ENCODE measurements at places on chromosomes 2 and 18.

DNA sequence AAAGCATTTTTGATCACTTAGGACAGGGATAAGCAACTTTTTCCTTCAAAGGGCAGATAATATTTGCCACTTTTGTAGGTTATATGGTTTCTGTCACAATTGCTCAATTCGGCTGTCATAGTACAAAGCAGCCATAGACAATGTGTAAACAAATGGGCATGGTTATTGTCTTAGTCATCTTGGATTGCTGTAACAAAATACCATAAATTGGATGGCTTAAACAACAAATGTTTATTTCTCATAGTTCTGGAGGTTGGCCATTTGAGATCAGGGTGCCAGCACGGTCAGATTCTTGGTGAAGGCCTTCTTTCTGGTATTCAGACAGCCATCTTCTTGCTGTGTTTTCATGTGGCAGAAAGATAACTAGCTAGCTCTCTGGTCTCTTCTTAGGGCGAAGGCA is 91.2 kb downstream of the TAF4B start:
- no peak for DNase-seq

GRCh38 chr2:43488737-43489136 is 107.1 kb downstream of the THADA start:
- DNase-seq, result no peak

DNA sequence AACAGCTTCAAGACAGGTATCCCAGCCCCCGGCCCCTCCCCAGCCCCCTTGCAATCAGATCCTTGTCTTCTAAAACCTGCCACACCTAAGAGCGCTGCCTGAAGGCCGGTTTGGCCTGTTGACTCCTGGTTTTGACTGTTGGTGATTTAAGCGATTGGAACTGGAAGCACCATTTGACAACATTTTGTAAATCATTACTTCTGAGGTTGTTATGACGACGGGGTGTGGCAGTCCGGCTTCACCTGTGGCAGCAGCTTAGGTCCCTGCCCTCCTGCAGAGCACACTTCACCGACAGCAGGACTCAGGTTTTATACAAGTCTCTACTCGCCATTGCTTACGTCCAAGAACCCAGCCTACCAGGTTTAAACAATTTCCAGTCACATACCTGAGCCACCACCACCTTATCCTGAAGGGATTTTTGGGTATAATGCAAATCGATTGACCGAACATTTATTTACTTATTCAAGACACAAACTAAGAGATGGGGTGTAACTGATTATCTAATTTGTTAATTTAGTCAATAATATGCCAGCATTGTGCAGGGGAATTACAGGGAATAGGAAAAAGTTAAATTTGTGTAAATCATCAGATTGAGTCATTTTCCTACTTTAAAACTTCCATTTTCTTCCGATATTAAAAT is 707 bp upstream of the DGUOK start:
- no peak for DNase-seq

- DNase-seq, result no peak
These were observed 159.7 kb upstream of the LHCGR start for GRCh38 chr2:48915227-48915626.

DNA sequence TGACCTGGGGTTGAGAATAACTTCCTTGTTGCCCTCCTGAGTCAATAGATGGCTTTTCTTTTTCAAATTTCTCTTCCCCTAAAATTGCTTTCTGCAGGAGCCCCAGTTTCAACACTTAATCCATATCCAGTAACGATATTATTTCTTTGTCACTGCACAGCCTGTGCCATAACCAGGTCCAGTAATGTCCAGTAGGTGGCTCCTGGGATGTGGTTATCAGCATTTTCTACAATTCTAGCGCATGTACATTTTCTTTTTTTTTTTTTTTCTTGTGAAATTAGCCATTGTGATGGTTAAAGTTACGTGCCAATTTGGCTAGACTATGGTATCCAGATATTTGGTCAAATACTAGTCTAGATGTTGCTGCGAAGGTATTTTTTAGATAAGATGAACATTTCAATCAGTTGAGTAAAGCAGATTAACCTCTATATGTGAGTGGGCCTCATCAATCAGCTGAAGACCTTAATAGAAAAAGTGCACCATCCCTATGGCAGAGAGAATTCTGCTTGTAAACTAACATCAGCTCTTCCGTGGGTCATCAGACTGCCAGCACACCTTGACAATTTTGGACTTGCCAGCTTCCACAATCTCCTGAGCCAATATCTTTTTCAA is 72.9 kb upstream of the SCG2 start:
- DNase-seq, result no peak

DNA sequence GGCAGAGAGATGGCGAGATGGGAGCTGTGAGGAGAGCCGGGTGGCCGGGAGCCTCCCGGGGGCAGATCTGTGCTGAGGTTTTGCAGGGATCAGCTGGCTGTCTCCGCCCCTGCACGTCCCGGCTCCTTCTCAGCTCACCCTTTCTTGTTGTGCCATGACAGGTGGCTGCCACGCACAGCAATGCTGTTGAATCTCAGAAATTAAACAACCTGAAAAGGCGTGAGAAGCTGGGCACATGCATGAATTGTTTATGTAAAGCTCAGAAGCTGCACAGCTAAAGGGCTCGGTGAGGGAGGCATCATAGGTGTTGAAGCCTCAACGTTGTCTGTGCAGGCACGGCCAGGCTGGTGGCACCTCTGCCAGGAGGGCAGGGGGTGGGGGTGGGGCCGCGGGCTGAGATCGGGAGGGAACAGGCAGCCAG is 858 bp upstream of the RTP5 start:
- no peak for DNase-seq
